HL-60 (cell line): ENCODE measurements at places on chromosomes 7 and 10.

- no peak for DNase-seq
Observed at GRCh38 chr10:33233221-33233620, 101.2 kb downstream of the NRP1 start.

DNA sequence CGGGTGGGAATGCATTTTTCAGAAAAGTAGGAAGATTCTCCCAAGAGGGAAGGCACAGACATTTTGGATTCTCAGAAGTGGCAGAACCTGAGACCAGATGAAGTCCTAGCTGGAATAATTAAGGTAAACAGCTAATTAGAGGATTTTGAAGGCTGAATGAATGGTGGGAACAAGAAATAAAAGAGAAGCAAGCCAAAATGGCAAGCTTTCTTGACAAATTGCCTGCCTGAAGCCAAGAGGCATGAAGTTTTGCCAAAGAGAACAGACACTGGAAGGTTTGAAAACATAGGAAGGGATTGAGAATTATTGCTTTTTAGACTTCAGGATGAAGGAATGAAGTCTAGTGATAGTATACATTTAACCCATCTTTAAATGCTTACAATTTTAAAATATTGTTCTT, 115.0 kb upstream of the SEM1 start:
- DNase-seq = no peak

GRCh38 chr7:25900877-25901276, 251.1 kb upstream of the NFE2L3 start:
- DNase-seq = no peak

- DNase-seq = no peak
Observed at GRCh38 chr7:31707089-31707488, 20.1 kb downstream of the PPP1R17 start.

DNA sequence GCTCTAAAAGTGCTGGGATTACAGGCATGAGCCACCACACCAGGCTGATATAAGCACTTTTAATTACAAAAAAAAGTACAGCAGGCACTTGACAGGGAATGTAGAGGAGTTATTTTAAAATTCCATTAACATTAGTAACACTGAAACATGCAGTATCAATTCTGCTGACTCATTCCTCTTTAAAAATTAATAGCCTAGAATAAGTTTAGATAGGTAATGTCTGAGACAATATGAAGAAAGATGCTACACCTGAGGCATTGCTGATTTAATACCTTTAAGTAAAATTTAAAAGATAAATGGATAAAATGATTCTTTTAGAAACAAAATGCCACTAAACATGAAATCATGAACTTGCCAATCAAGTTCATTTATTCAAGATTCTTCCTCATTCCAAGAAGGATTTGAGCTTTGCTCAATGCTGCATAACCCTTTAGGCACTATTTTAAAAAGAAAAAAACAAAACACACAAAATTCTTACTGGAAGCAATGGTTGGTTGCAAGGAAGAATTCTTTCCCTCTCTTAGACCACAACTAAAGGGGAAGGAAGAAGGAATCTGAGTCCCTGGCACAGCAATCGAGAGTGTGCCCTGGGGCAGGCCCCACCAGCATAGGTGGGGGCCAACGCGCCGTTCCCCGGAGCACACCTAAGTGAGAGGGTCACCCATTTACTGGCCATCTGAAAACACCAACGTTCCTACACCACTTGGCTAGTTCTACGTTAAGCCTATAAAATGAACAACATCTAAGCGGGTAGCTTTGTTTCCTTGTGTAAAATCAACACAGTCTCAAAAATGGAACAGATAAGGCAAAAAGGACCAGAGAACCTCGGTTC, 26.6 kb downstream of the ESYT2 start:
- no peak for DNase-seq

GRCh38 chr10:77667426-77668324, 30.1 kb upstream of the KCNMA1 start:
- DNase-seq = no peak

GRCh38 chr10:48903151-48903550, 36.5 kb downstream of the LRRC18 start:
- DNase-seq = no peak

- no peak for DNase-seq
Observed at GRCh38 chr7:146175716-146176115, 59.1 kb downstream of the CNTNAP2 start.

DNA sequence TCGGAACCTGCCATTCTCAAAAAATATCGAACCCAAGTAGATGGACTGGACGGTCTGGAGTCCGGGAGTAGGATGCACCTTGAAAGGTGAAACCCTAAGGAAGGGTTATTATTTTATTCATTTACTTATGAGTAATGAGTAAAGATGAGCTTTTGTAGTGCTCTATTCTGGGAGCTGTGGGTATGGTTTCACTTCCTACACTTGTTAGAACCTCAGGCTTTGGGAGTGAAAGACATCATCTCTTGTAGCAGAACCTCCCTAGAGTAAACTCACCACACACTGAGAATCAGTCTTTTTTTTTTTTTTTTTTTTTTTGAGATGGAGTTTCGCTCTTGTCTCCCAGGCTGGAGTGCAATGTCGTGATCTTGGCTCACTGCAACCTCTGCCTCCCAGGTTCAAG, 389.4 kb upstream of the AUTS2 start:
- no peak for DNase-seq

DNA sequence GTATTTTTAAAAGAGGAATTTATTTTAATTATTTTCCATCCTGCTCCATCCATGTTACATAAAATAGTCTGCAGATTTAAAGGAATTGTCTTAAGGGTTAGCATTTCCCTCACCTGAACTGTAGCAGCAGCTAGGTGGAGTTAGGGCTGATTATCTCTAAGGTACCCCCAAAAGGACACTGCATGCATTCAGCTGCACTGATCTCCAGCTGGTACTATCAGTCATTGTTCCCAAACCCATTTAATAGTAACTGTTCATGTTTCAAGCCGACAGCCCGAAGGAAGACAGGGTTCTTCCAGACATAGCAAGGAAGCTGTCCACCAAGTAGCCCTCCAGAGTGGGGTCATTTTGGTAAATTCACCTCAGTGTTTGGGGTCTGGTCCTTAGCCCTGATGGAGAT, 48.7 kb downstream of the FAM171A1 start:
- no peak for DNase-seq

- DNase-seq = no peak
Observed at GRCh38 chr10:44575601-44576380, 190.9 kb upstream of the CXCL12 start.

DNA sequence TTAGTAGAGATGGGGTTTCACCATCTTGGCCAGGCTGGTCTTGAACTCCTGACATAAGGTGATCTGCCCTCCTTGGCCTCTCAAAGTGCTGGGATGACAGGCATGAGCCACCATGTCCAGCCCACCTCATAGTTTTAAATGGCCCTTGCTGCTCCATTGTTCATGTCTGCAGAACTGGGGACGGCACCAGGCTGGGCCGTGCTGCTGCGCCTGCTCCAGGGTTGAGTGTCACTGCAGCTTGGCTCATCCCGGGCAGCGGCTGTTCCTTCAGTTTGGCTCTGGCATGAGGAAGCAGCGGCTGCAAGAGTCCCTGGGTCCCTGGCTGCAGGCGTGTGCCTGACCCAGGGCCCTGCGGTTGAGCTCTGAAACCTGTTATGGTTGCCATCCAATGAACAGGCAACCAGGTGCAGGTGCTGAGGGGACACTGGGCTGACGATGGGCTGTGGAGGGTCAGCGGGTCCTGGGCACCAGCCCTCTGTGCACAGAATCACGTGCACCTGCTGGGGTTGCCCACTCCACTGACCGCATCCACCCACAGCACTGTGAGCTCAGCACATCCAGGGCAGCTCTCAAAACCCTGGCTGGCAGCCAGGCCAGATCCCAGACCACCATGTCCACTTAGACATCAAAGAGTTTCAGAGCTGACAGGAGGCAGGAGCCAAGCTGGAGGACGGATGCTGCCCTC, 70.2 kb upstream of the PPP2R2D start:
- no peak for DNase-seq

DNA sequence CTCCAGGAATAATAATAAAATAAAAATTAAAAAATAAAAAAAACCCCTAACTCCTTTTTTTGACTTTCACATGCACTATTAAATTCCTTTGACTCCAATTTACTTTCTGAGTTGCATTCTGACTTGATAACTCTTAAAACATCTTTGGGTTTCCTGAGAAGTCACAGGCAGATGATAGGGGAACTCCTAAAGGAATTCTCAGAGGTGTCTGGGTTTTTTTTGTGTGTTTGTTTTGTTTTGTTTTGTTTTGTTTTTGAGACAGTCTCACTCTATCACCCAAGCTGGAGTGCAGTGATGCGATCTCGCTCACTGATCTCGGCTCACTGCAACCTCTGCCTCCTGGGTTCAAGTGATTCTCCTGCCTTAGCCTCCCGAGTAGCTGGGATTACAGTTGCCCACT, 52.7 kb upstream of the APBB1IP start:
- DNase-seq = no peak

- DNase-seq = no peak
Observed at GRCh38 chr7:148146346-148146745, 444.2 kb upstream of the C7orf33 start.
